ENCODE measurements at places on chromosomes 2 and 18.
A peak's percentile ranks its signal among the peaks of the same experiment; 100 is the strongest.

GRCh38 chr2:207764096-207764630, 5.5 kb downstream of the FZD5 start:
- DNase-seq: no peak

- DNase-seq: no peak
Observed at GRCh38 chr2:98847853-98848252, 88.2 kb downstream of the CRACDL start.

- DNase-seq: no peak
Observed at GRCh38 chr2:53473236-53473635, 294.4 kb upstream of the CHAC2 start.

DNA sequence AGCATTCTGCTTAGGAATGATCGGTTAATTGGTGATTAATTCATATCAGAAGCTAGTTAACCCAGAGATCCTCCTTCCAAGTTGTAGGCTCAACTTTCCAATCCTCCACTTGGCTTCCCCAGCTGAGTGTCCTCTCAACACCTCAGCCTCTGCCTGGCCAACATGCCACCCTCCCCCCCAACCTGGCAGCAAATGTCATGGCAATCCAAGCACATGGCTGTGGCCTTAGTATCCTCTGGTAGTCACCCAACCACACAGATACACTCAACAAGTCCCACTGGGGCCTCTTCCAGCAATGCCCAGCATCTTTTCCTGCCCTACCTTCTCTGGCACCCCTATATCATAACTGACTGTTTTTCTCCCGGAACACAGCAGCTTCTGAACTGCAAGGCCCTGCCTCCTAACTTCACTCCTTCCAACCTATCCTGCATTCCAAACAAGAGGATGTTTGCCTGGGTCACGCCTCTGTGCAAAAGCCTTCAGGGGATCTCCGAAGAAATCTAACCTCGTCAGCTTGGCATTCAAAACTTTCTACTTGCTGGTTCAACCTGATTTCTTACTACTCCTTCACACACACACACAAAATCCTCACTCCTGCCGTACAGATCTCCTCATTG, 195.0 kb downstream of the CYP26B1 start:
- no peak for DNase-seq

- no peak for DNase-seq
Observed at GRCh38 chr2:105943977-105944376, 199.3 kb downstream of the NCK2 start.

- DNase-seq: no peak
Observed at GRCh38 chr2:216113572-216113971, 4.4 kb downstream of the XRCC5 start.

- no peak for DNase-seq
Observed at GRCh38 chr2:232749331-232749730, 27.0 kb downstream of the KCNJ13 start.

DNA sequence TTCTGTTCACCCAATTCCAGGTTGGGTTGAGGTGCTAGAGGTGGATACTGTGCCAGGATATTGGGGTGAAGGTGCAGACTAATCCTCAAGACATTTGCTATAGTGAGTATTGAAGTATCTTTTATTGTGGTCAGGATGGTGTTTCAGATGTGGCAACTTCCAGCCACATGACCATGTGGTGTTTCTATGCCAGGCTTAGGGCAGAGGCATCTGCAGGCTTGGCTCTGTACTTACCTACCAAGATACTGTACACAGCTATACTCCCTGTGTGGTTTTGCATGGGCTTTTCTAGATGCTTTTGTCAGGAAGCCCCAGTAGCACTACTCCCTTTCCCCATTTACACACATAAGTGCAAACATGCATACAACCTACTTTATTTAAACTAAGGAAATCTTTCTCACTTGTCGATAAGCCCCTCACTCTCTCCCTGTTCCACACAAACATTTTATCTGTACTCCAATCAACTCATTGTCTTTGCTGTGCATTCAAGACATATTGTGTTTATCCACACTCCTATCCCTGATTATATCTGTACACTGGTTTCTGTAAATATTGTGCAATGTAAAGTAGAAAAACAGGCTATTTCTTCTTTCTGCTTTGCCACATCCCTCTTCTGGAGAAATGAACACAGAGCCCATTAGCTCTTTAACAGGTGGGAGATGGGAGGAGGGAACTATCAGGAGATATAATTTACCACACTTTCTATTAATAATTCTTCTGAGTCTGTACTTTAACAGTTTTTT, 12.3 kb downstream of the ARL6IP6 start:
- DNase-seq: no peak

- DNase-seq: peak; percentile 28
Observed at GRCh38 chr2:16661936-16662839, 3.4 kb downstream of the CYRIA start.

- no peak for DNase-seq
Observed at GRCh38 chr18:14941792-14942191, 193.8 kb downstream of the ANKRD30B start.

DNA sequence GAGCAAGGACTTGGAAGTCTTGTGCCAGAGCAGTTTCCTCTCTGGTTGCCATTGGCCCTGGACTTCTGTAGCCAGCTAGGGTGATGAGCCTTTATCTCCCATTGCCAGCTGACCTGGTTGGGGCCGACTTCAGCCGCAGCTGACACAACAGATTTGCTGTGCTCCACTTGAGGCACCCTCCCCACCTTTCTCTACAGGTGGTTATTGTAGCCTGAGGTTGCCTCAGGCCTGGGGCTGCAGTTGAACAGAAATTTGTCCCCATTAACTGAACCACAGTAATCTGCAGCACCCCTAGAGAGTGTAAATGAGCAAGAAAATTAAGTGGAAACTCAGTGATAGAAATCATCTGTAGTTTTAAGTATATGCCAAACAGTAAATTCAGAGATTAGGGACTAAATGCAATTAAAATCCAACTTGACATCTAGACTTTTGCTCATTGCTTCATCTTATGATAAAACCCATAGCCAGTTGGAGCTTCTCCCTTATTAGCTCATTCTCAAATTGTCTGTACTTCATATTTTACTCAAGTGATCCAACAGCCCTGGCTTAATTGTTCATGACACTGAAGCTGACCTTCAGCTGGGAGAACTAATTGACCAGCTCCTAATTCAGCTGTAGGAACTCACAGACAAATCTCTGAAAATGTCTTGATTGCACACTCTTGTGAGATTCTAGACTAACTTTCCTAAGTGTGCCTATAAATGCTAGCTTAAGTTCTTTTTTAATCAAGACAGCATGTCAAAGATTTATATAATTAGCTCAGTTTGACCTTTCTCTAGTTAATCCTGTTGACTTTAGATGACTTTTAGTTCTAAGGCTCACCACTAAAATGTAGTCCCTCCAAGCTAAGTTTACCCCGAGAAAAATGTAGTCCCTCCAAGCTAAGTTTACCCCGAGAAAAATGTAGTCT, 48.9 kb downstream of the COPS8 start:
- DNase-seq: no peak

DNA sequence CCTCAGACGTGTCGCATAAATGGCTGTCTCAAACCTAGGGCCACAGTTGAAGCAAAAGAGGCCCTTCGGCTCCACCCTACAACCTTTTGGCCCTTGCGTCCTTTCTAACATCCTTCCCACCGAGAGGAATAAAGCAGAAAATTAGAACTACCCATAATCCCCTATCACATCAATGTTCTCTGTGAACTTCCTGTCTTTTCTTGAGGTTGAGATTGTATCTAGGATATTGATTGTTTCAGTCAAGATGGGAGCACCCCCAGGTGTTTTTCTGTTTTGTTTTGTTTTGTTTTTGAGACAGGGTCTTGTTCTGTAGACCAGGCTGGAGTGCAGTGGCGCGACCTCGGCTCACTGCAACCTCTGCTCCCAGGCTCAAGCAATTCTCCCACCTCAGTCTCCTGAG, 23.6 kb downstream of the INPP5D start:
- DNase-seq: no peak

GRCh38 chr2:61689568-61689967, 151.4 kb upstream of the XPO1 start:
- no peak for DNase-seq

GRCh38 chr2:108092886-108093285, 106.6 kb downstream of the SLC5A7 start:
- no peak for DNase-seq

DNA sequence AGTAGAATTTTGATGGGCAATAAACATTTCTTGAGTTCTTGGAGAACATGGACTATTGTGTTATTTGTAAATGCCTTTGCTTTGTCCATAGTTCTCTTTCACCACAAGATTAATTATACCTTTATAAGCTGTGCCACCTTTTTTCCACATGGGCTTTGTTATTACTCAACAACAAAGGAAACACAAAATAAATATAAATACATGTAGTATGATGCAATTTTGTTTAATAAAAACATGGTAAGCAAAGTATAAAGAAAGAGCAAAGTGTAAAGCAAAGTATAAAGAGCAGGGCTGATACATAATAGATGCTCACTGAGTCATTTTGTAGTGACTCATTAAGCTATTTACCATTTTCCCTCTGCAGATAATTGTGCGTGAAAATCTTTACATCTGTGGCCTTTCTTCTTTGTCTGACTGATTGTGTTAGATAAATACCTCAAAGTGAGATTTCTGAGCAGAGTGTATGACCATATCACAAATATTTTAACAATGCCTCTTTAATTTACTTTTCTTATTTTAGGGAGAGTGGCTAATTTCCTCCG, 80.9 kb downstream of the CERS6 start:
- DNase-seq: no peak

GRCh38 chr18:27577265-27577664, 392.2 kb upstream of the CHST9 start:
- DNase-seq: no peak

- DNase-seq: no peak
Observed at GRCh38 chr2:240786355-240786841, 33.6 kb downstream of the KIF1A start.

GRCh38 chr2:123917241-123917640, 107.8 kb upstream of the CNTNAP5 start:
- no peak for DNase-seq

GRCh38 chr2:205994344-205994743, 91.6 kb downstream of the INO80D start:
- no peak for DNase-seq

DNA sequence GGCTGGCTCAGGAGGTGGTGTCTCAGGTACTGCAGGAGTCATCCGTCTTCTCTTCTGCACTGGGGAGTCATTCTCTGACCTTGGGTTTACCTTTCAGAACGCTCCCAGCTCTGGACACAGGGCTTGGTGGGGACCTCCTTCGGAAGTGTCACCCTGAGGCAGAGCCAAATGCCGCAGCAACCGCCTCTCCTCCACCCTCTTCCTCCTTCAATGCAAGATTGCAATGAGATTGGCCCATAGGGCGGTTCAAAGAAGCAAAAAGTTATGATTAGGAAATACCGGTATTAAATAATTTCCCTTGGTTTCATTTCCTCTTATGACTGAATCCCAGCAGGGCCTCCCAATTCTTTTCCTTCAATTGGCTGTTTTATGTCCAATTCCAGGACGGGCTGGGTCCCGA, 178.8 kb downstream of the ACKR3 start:
- no peak for DNase-seq

DNA sequence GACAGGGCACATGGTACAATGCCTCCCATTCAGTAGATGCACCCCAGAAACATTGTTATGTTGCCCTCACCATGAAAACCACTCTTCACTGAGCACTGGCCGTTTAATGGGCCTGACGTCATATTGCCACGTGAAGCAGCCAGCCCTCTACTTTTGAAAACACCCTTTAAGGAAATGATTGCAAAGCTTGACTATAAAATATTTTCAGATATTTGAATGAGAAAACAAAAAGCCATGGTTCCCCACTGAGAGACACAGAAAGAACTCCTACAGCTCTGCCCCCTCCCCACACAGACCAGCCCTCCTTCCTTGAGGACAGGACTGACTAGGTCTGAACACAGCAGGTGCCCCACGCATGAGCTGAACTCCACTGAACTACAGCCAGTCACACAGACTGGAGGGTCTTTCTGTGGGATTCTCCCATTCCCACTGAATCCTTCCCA, 349.1 kb downstream of the ANAPC1 start:
- no peak for DNase-seq

- DNase-seq: no peak
Observed at GRCh38 chr2:51297488-51297887, 265.6 kb upstream of the NRXN1 start.

GRCh38 chr2:8575834-8576423, 105.9 kb upstream of the ID2 start:
- no peak for DNase-seq
